GOT3 (cell line): ENCODE measurements at places on chromosomes 2 and 18.

DNA sequence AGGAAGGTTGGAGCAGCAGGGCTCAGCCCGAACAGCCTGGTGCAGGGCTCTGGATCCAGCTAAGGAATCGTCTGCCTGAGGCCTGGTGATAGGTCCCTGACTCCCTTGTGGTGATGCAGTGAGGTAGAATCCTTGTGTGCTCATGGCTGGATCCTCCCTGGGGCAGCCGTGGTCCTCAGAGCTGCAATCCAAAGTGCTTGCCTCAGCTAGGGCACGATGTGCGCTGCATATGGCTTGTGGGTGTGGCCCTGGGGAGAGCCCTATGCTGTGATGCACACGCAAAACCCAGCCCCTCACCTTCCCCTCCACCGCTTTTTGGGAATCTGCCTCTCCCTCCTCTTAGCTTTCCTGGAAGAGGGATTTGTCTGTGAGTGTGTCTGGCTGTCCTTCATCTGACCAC is 142.2 kb downstream of the DYSF start:
- DNase-seq = no peak

DNA sequence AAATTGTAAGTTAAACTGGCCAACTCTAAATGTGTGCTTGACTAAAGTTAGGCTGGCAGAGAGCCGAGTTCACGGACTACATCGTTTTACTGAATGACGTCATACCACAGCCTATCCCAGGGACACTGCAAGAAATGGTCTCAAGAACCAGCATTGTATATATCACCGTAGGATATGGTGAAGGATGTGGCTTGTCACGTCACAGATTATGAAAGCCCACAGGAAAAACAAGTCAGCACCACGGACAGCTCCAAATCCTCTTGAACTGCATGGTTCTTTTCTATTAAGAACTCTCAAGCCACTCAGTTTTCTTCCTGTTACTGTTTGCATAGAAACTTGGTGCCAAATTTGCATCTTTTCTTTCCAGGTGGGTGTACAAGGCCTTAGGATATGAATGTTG is 85.1 kb upstream of the ACAA2 start:
- DNase-seq = no peak

- DNase-seq = no peak
Observed at GRCh38 chr2:188430705-188431104, 139.0 kb downstream of the GULP1 start.

DNA sequence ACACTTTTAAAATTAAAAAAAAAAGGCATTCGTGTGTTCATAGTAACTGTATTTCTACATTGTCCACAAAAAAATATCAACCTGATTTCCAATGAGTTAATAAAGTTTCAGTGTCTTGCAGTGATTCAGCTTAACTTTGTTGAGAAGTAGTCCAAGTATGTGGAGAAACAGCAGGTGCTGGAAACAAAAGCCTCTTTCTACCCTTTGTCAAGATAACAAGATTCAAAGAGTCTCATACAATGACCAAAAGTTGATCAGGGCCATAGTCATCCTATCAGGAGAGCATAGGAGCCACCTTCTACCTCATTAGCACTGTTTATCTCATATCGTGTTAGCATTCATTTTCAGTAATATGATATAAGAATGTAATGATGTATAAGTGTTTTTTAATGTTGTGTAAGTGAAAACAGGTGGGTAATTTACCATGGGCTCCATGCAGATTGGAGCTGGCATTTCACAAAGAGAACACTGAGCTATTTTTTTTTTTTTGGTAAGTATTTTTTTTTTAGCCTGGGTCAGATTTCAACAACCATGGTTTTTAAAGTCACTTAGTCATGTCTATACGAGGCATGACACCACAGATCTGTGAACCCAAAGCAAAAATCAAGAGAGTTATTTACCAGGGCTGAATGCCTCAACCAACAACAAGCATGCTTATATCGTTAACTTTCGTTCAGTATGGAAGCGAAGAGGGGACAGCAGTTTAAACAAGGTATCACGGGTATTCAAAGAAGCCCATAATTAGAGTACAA is 165.0 kb upstream of the ZNF521 start:
- DNase-seq = no peak

DNA sequence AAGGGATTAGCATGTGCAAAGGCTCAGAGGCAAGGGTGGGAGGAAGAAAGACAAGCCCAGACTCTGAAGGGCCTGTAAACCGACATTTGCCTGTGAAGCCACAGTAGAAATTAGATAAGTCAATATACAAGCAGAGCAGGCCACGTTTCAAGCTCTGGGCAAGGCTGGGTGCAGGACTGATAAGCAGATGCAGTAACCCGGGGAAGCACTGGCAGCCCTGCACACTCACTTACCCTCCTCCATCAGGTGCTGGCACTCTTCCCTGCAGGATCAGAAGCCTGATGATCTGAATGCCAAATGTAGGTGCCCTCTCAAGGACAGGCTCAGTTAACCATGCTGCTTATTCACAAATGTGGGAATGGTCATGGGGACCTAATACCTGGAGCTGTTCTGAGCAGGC is 46.3 kb upstream of the RAB12 start:
- DNase-seq = no peak

DNA sequence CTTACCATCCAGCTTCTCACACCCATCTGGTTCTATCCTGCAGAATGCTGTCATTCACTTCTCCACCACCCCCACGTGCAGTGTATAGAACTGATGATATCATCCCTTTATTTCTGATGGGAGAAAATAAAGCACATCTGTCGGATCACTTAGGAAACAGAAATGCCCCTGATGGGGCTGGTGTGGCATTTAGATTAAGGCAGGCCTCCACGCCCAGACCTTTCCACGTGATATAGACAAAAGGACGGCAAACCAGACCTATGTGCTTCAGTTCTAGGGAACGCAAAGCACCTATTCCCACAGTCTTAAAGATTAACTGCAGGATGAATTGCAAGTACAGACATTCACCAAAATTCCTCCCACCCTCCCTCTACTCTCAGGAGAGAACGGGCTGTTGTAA is 27.6 kb upstream of the CABLES1 start:
- no peak for DNase-seq

GRCh38 chr2:119753041-119753929 is 6.4 kb upstream of the PTPN4 start:
- no peak for DNase-seq

DNA sequence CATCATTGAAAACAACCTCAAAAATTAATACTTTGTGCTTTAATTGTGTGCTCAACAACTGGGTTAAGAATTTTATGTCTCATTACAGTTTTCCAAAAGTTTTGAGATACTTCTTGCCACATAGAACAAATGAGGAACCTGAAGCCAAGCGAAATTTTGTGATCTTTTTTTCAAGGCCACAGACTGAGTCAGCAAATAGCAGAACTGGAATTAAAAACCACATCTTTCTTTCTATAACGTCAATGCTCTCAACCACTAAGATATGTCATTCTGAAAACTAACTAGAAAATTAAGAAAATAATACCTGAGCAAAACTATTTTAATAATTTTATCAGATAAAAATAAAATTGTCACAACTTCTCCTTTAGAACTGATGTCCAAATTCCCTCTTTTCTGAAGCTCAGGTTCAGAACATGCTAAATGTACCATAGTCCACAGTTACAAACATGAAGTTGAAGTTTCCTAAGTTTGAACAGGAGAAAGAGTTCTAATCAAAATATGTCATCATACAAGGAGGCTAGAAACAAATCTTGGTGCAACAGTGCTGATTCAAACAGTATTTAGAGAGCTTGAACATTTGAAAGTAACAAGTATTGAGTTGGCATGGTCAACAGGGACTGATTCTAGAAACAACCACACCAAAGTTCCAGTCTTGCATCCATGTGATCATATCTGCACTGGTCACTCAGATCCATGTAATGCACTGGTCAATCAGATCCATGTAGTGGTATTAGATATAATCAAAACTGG is 27.6 kb upstream of the CALCRL start:
- DNase-seq = no peak

GRCh38 chr2:135183822-135184221 is 131.7 kb downstream of the RAB3GAP1 start:
- DNase-seq = no peak

DNA sequence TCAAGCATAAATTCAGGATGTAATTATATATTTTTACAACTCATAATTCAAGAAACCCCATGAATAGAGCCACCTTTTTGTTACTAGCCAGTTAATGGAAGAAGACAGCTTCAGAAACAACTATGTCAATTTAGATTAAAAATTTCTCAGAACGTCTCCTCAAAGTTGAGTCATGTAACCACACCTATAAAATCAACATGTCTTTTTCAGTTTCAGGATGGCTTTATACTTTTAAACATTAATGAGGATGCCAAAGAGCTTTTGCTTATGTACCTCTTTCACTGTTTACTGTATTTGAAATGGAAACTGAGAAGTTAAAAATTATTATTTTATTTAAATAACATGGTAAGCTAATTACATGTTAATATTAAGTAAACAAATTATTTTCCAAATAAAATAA is 280.1 kb downstream of the PTH2R start:
- no peak for DNase-seq

GRCh38 chr18:33123862-33124518 is 316.5 kb downstream of the CCDC178 start:
- no peak for DNase-seq

- DNase-seq = no peak
Observed at GRCh38 chr2:215420471-215420935, 15.4 kb downstream of the FN1 start.

DNA sequence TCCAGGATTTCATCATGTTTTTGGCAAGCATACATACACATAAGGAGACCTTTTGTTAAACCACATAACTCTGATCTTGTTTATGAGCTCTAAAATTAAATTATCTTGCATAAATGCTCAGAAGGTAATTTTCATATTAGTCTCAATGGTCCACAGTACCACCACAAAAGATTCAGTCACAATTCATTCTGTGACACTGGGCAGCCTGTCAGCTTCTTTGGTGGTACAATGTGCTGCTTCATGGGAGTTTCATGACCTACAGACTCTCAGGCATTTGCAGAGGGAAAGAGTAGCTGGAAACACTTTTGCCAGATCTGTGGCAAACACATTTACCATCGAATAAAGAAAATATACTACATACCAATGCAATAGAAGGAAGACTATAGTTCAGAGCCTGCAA is 51.3 kb upstream of the ZNF397 start:
- DNase-seq = no peak

GRCh38 chr2:2793925-2794560 is 463.0 kb upstream of the MYT1L start:
- DNase-seq = no peak

GRCh38 chr18:77124452-77124922 is 8.1 kb downstream of the MBP start:
- DNase-seq = no peak

- DNase-seq = no peak
Observed at GRCh38 chr2:205734436-205735037, 52.2 kb downstream of the NRP2 start.

DNA sequence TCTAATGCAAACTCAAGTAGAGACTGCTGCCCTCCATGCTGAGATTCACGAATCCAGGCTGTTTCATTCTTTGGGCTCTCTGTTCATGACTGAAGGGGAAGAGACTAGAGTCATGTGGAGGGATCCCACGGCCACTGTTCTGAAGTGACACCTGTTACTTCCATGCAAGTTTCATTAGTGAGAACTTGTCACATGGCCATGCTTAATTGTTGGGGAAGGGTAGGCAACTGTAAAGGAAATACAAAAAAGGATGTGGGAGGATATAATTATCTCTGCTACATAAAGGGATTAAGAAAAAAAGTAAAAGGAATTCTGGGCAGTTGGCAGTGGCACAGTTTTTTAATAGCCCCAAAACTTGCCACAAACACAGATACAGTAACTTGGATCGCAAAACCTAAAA is 28.0 kb upstream of the PSME4 start:
- DNase-seq = no peak

DNA sequence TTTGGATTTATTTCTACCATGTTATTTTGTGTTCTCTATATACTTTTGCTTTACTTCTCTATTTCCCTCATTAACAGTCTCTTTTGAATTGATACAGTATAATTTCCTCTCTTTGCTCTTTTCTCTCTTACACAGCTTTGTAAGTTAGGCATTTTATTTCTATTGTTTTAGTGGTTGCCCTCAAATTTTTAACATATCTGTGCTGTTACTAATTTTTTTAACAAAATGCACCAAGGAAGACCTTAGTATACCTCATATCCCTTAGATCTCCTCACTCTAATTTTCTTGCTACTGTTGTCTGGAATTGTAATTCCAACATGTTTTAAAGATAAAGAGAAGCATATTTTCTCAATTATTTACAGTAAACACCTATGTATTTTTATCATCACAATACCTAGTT is 416.8 kb upstream of the SLC14A2 start:
- DNase-seq = no peak

DNA sequence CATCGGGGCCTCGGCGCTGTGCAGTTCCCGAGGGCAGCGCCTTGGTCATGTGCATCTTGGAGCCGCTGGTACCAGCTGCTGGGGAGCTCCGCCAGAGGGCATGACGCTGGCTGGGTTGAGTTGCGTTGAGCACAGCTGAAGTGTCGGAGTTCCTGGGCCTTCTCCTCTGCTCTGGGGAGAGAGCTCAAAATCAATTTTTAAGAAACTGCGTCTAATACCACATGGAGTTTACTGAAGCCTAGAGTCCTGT is 48.7 kb downstream of the GREB1 start:
- DNase-seq = no peak

DNA sequence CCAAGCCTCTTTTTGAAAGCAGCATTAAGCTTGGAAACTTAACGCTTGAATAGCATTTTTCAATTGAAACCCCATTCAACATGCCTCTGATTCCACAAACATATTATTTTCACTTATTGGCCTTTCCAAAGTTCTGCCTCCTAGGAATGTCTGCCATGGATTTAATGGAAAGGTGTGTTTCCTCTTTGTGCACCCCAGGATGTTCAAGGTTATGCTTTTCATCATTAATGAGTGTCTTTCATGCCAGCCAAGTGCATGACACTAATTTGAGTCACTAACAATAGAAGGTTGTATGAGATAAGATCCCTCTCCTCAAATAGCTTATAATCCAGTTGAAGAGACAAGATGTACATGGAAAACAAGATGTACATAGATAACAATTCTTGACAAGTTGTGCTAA is 84.7 kb downstream of the ALPK2 start:
- no peak for DNase-seq

DNA sequence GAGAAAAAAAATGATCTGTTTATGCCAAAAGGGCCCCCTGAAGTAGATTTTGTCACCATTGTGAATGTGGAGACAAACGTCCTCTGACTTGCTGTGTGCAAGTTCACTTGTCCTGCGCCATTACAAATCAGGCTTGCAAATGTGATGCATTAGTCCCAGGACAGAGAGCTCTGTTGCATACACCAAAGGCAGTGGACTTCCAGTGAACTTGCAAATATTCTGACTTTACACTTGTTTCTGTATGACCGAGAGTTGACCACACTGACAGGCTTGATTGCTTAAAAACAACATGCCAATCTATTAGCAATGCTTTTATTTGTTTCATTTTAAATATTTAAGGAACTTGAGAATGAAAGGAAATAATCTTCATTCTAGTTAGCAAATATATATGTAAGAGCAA is 293.2 kb downstream of the PLCL1 start:
- no peak for DNase-seq

DNA sequence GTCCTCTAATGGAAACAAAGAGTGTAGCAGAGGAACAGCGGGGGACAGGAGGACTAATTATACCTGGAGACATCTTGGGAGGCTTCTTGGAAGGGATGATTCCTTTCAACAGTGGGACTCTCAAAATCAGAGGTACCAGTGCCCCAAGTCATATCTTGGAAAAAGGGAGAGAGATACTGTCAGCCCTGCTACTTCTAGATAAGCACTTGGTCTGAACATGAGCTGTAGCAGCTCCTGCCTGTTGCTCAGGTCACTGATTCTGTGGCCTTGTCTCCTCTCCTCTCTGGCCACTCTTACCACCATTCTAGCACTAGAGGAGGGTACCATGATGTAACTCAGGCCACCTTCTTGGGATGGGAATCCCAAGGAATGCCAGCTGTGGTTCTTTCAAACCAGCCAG is 54.5 kb downstream of the MFSD6 start:
- no peak for DNase-seq
